ENCODE measurements at places on chromosomes 11 and 22.
A peak's percentile ranks its signal among the peaks of the same experiment; 100 is the strongest.

GRCh38 chr11:8699903-8700302, 17.3 kb downstream of the RPL27A start:
- no peak for DNase-seq

DNA sequence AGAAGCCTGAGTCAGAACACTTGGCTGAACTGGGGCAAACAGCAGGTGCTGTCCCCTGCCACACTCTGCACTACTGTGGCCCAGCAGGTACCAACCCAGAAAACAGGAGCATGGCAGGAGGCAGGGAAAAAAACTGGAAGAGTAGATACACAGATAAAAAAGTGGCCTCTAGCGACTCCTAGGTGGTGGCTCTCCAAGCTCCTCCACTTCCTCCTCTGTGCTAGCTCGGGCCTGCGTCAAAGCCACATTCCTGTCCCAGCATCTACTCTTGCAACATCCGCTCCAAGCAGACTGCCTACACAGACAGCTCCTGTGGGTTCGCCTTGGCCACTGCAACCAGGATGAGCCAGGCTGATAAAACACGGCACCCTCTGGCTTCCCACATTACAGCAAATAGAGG, 6.9 kb downstream of the OR8B12 start:
- no peak for DNase-seq

GRCh38 chr11:74135127-74135840, 35.5 kb downstream of the C2CD3 start:
- DNase-seq, result no peak

DNA sequence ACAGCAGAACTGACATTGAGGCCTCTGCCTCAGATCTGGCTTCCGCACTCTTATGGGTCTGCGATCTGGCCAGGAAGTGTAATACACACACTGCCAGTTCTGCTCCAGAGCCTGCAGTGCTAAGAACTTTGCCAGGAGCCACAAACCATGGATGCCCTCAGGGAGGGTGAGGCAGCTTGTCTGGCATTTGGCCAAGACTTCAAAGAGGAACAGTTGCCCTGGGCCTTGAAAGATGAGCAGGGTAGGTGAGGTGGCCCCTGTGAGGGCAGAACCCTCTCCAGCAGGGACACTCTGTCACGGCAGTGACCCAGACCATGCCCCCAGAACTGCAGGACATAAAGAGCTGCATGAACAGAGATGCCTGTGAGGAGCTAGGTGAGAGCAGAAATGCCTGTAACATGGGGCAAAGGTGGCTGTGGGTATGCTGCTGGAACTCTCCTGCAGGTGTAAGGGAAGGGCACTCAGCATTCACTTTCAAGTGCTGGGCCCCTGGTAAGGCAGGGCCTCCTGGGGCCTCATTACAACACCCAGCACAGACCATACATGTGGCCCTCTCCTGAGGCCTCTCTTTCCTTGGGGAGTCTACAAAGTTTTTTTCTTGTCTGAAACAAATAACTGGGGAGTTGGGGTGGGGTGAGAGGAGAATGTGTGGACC, 47.3 kb downstream of the NEU3 start:
- DNase-seq, result no peak

- no peak for DNase-seq
These were observed 17.8 kb downstream of the OTUB1 start for GRCh38 chr11:64003807-64004589.

DNA sequence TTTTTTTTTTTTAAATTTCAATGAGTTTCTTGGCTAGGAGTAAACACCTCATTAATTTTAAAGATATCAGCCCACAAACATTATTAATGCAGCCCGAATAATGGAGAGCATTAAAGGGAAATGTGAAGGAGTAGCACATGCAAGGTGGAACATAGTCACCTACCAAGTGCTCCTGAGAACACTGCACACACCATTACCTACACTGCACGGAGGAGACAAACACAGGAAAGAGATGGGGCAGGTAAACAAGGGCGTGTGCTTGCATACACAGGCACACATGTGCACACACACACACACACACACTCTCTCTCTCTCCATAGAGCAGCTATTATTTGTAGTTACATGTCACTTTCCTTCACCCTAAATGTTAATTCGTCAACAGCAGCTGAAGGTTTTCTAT, 30.2 kb downstream of the HTR3B start:
- DNase-seq, result no peak

DNA sequence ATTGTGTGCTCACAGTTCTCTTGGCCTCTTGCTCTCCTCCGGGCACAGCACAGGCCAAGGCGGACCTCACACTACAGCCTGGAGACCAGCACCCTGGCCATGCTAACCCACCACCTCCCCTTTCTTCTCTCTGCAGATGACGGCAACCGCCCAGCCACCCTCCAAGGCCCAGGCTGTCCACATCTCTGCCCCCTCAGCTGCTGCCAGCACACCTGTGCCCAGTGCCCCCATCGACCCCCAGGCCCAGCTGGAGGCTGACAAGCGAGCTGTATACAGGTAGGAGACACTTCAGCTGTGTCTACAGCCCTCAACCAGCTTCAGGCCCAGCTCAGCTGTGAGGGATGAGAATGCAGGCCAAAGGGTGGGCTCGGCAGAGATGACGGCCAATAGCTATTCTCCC, 128.4 kb downstream of the FEZ1 start:
- DNase-seq, result no peak

- peak; percentile 29 for DNase-seq
These were observed 468 bp downstream of the PATL1 start for GRCh38 chr11:59668188-59668949.

DNA sequence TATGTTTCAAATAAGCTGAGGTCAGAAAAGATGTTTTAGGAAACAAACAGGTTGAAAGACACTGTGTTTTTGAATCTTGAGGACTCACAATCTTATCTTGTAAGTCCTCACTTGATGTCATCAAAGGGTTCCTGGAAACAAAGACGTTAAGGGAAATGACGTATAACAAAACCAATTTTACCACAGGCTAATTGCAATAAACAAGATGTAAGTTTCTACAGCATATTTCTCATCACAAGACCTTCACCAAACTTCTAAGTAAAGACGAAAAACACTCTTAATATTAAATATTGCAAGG, 433.5 kb upstream of the FAT3 start:
- DNase-seq, result no peak

- DNase-seq, result no peak
These were observed 10.3 kb downstream of the LDLRAD3 start for GRCh38 chr11:35954205-35954604.

GRCh38 chr22:30628491-30628890, 7.1 kb upstream of the SLC35E4 start:
- no peak for DNase-seq

GRCh38 chr11:104327861-104328511, 164.0 kb upstream of the PDGFD start:
- no peak for DNase-seq

GRCh38 chr22:23834793-23835483, 3.9 kb downstream of the DERL3 start:
- DNase-seq, result no peak

- DNase-seq, result no peak
These were observed 37.0 kb downstream of the PC start for GRCh38 chr11:66920978-66921784.

GRCh38 chr22:24051028-24051427, 39.9 kb downstream of the CABIN1 start:
- DNase-seq, result no peak

DNA sequence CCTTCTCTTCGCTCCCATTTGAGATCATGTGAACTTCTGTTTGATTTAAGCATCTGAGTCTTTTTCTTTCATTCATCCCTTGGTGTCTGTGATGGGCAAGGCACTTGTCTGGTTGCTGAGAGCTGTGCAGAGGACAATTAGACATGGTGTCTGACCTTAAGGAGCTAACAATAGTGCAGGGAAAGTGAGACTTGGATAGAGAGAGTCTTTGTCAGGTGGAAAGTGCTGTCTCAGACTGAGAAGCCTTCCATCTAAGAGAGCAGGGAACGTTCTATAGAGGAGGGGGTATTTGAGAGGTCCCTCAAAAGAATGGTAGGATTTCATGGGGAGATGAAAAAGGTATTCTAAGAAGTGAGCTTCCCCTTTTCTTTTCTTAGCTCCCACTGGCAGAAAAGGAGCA, 14.1 kb downstream of the MICAL3 start:
- DNase-seq, result no peak

DNA sequence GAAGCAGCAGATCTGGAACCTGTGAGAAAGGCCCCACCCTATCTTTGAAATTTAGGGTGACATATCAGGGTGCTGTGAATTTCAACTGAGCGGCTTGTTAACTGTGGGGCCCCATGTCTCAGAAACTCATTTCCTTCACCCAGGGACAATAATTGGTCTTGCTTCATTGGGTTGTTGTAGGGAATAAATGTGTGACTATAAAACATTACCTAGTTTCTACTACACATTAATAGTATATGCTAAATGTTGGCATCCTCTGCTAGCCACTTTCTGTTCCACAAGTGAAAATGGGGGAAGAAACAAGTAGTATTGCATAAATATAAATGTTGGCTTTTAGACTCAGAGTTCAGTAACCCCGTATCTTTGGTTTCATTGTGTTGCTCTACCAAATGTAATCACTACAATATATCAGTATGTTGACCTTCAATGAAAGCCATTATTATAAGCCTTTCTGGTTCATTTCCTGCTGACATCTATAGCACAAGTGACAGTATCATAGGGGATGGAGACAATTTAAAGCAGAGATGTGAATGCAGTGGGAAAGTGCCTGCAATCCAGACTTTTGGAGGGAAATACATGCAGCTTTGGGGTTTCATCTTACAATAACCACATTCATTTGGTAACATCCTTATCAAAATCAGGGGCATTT, 905.5 kb upstream of the RAG2 start:
- DNase-seq, result no peak

- no peak for DNase-seq
These were observed 1404.8 kb downstream of the TBC1D22A start for GRCh38 chr22:48167238-48167637.

DNA sequence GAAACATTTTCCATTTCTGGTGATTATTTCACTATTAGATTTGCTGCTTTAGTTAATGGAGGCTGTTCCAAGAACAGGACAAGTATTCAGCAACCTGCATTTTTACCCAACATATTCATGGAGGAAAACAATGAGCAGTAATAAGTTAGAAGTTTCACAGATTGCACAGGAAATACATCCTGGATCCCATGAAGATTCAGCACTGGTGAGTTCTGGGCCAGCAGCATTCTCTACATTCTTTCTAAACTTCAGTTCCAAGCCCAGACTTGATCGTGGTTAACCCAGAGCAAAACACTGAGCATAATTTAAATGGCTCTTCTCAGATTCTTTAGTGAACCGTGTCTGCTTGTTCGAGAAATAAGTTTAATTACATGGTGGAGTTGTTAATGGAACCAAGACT, 3.8 kb downstream of the FJX1 start:
- DNase-seq, result no peak

DNA sequence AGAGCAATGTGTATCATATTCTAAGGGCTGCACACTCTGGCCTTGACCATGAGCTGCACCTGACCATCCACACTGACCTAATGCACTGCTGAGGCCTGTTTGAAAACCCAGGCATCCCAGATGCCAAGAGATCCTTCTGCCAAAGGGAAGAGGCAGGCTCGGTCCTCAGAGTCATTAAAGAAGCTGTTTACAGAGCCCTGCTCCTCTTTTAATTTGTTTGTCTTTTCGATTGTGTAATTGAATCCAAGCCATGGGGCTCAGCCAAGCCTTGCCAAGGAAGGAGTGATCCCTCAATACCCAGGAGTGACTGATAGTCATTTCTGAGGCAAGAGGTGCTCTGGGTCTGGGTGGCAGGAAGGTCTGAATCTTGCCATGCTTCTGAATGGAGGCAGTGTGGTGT, 94.5 kb upstream of the ISX start:
- DNase-seq, result no peak

DNA sequence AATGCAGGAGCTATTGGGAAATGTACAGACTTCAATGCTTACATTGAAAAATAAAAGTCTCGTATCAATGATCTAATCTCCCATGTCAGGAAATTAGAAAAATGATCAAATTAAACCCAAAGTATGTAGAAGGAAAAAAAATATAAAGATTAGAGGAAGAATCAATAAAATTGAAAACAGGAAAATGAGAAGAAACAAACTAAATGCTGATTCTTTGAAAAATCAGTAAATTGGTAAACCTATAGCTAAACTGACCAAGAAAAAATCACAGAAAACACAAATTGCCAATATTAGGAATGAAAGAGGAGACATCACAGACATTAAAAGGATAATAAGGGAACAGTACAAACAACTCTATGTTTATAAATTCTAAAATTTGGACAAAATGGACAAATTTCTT, 11.8 kb downstream of the OR2AT4 start:
- no peak for DNase-seq

- no peak for DNase-seq
These were observed 79.1 kb downstream of the RDX start for GRCh38 chr11:110217223-110217877.

GRCh38 chr11:32055861-32056260, 35.0 kb upstream of the RCN1 start:
- DNase-seq, result no peak

- no peak for DNase-seq
These were observed 89.9 kb upstream of the APOA1 start for GRCh38 chr11:116927163-116927974.

DNA sequence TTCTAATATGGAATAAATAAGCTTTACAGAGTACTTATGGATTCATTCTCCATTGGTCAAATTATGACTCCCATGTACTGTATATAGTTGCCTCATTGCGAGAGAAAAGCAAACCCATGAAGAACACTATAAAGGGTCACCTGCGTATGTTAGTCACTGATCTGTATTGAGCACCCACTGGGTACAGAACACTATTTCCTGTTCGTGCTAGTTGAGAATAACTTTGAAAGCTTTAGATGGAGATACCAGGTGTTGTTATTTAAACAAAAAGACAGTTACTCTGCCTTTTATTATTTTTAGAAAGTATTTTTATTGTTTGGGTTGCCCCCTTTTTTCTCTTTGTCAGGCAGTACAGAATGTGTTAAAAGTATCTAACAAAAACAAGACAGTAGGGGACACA, 79.9 kb downstream of the DEUP1 start:
- DNase-seq, result no peak

GRCh38 chr11:33258631-33259205, 1.5 kb downstream of the HIPK3 start:
- DNase-seq, result no peak

- no peak for DNase-seq
These were observed 100.6 kb downstream of the RRAS2 start for GRCh38 chr11:14258221-14258935.

- DNase-seq, result no peak
These were observed 62.6 kb upstream of the PHF21B start for GRCh38 chr22:45072322-45072903.

DNA sequence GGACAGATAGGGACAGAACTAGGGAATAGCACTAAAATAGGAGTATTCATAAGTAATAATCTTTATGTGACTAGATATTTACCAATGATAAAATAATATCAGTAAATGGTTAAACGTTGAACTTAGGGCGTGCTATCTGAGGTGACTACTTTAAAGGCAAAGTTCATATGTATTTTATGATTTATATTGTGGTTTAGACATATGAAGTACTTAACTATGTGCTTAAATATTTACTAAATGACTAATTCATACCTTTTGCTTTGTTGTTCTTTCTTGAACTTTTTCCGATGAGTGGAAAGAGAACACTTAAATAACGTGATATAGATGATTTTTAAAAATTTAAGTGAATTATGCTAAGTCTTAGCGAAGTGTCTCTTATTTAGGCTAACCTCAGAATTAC, 14.7 kb downstream of the LUZP2 start:
- DNase-seq, result no peak

- DNase-seq, result no peak
These were observed 113.3 kb downstream of the MORC2 start for GRCh38 chr22:30855266-30855665.

- DNase-seq, result no peak
These were observed 65.7 kb downstream of the NCAPD3 start for GRCh38 chr11:134158023-134158422.

Data from stimulated activated CD4-positive, alpha-beta T cell treated with anti-CD3 and anti-CD28 coated beads, Interleukin-1b, Interleukin-23, amount 100 ng/mL, for 1 hour (primary cell).